ENCODE measurements at places on chromosomes 4 and X.

GRCh38 chr4:42654631-42655268, 2.2 kb downstream of the ATP8A1 start:
- no peak for DNase-seq

DNA sequence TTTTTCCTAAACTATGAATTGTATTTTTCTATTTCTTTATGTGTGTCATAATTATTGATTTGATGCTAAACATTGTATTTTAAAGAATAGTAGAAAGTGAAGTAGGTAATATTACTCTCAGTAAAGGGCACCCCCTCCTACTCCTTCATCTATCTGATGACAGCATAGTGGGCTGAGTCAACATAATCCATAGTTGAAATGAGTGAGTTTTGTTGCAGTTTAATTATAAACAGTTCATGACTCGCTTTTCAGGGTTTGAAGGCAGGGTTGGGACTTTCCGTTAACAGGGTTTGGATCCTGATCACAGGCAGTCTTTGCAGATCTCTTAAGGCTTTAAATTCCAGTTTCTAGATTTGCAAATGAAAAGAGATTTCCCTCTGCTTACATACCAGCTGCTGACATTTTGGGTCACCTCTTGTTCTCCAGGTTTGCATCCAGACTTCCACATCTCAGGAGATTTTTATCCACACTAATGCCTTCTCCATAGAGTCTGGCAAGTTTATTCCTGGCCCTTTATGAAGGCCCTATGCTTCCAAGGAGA, 54.0 kb upstream of the TACR3 start:
- DNase-seq, result no peak

GRCh38 chr4:6845027-6845426, 62.5 kb downstream of the KIAA0232 start:
- DNase-seq, result no peak

- DNase-seq, result no peak
Observed at GRCh38 chr4:180675359-180675650, 1567.9 kb upstream of the TENM3 start.

DNA sequence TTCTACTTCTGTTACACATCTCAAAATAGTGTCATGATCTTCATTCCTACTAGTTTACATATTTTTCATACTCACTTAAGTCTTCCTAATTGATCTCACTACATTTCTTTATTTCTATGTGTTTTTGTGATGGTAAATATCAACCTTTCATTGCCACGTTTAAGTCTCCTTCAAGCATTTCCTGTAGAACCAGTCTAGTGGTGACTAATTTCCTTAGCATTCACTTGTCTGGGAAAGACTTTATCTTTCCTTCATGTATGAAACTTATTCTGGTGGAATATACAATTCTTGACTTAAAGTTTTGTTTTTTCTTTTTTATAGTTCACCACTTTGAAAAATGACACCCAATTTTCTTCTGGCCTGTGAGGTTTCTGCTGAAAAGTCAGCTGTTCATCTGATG, 181.4 kb upstream of the NEIL3 start:
- no peak for DNase-seq

- no peak for DNase-seq
Observed at GRCh38 chr4:4860600-4861389, 1.3 kb downstream of the MSX1 start.

- DNase-seq, result no peak
Observed at GRCh38 chr4:42088386-42088785, 64.1 kb downstream of the BEND4 start.
